BE2C (cell line): ENCODE measurements at places on chromosomes 2 and 18.

GRCh38 chr2:129901754-129902415 lies 77.6 kb upstream of the RAB6C start:
- no peak for DNase-seq

DNA sequence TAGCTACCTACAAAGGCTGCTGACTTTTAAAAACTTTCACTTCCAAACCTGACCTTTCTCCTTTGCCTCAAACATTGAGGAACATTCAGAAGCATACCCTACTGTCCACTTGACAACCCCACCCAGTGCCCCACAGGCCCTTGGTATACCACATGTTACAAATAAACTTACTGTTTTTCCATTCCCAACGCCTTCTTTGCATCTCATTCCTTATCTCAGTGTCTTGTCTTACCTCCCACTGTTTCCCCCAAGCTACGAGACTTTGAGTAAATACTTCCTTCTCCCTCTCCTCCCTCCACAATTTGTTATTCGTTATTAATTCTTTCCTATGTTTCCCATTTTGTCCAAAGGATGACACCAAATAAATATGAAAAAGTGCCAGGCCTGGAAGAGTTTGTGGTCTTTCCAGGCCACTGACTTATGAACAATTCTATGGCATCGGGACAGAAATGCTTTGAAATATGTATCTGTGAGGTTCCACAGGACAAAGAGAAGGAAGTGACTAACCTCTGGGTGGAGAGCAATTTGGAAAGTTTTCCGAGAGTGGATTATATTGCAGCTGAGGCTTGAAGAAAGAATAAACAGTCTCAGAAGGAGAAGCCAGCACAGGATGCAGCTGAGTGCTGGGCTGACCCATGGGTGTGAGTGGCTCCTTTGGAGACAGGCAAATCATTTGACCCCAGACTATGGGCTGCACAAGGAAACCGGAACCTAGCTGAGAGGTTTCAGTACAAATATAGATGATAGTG lies 409.0 kb downstream of the LPIN1 start:
- DNase-seq: no peak

GRCh38 chr2:67548317-67549201 lies 151.4 kb downstream of the ETAA1 start:
- DNase-seq: no peak

DNA sequence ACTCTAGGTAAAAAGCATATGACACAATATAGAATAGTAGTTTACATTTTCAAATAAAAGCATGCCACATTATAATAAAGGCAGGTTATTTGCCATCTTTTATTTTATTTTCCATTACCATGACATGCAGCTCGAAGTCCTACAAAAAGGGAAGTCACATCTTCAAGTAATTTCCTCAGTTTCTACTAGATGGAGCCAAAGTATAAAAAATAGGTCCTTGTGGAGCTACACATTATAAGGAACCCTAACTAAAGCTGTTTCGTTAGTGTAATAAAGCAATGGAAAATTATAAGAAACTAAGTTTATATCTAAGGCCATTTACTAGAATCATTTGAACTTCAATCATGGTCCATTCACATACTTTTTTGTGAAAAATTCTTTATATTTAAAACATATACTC lies 674.5 kb downstream of the KCNJ3 start:
- no peak for DNase-seq

GRCh38 chr18:61653823-61654551 lies 238.8 kb downstream of the RNF152 start:
- DNase-seq: no peak

DNA sequence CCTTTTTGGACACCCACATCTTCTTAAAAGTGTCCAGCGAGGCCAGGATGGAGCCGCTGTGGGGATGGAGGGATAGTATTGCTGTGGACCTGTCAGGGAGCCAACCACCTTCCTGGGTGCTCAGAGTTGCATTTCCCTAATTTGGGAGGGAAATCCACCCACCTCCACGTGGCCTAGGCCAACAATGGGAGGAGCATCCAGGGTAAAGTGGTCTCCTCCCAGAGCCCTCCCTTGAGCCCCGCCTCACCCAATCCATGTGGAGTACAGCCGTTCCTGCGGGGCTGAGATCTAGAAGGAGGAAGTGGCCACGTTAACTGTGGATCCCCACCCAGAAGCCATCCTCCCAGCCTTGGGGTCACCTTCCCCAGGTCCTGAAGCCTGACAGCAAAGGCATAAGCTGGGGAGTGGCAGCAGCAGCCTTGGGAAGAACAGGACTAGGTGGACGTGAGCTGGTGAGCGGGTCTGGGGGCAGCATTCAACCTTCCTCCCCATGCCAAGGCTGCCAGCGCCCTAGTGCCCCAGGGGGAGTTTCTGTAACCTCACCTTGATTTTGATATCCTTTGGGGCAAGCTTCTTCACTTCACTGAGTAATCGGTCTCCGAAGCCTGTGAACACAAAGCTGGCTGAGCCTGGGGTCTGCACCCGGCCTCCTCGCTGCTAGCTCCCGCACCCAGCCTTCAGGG lies 6.8 kb downstream of the ACTR1B start:
- no peak for DNase-seq

DNA sequence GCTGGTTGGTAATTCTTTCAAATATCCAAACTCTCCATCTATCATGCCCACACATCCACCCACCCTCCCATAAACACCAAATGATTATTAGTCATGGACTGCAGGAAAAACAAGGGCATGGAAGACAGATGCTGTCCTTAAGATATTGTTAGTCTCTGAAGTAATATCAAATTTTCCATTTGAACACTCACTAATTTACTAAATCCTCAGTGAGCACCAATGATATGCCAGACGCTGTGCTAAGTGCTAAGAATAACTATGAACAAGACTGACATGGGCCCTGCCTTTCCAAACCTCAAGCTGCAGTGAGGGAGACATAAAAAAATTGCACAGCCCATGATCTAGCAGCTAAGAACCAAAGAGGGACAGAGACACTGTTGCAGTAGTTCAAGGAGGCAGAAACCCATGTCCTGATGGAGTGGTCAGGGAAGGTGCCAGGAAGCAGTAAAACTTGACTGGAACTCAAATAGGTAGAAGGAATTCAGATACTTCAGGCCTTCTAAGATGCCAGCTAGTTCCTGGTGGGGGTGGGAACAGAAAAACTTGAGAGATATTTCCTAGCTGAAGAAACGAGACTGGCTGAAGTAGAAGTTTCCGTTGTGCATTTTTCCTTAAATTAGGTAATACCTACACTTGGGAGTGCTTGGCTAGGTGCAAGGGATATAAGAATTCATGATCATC lies 182.1 kb downstream of the OSR1 start:
- DNase-seq: no peak

DNA sequence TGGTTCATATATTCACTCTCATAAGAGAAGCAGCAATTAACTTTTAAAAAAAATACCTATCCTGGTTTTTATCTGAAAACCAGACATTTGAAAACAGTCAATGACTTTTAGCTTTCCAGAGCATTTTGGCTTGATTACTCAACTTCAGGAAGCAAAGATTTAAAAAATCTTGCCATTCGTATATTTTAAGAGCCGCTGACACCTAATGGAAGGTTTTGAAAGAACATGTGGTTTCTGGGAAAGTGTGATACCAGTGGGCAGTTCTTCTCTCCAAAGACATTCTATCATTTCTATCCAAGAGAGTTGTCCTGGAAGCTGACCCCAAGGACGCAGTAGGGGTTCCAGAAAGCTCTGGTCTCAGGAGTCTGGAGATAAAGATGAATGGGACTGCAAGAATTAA lies 234.7 kb downstream of the TTC32 start:
- no peak for DNase-seq

DNA sequence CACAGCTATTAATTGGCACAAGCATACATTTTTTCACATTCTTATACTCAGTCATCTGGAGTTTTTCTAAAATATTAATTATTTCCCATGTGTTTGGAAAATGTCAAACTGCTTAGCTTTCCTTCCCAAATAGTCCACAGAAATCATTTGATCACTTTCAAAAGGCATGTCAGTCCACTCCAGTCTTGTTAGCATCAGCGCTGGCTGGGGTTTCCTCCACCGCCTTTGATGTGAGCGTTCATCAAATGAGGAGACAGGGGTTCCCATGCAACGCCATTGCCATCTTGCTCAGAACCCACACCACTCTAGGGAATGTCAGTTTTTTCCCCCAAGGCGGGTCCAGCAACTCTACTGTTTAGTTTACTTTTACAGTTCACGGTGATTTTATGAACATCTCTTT lies 13.1 kb upstream of the RAX start:
- no peak for DNase-seq

DNA sequence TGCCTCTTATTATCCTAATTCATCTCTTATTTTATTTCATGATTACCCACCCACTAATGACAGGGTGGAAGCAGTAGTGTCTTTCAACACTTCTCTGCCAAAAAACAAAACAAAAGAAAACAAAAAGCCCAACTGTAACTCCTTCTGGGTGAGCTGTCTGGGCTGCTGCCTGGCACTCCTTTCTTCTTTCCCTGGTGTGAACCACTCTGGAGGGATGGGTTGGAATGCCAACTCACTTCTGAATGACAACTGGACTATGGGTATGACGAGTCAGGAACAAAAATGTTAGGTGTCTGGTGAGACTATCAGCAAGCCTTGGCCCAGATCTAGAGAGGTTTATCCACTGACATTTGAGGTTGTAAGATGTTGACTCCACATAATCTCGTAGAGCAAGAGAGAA lies 88.3 kb upstream of the ITGB6 start:
- no peak for DNase-seq

- DNase-seq: peak; percentile 68
Observed at GRCh38 chr2:230885463-230886130, 20.9 kb downstream of the ITM2C start.

DNA sequence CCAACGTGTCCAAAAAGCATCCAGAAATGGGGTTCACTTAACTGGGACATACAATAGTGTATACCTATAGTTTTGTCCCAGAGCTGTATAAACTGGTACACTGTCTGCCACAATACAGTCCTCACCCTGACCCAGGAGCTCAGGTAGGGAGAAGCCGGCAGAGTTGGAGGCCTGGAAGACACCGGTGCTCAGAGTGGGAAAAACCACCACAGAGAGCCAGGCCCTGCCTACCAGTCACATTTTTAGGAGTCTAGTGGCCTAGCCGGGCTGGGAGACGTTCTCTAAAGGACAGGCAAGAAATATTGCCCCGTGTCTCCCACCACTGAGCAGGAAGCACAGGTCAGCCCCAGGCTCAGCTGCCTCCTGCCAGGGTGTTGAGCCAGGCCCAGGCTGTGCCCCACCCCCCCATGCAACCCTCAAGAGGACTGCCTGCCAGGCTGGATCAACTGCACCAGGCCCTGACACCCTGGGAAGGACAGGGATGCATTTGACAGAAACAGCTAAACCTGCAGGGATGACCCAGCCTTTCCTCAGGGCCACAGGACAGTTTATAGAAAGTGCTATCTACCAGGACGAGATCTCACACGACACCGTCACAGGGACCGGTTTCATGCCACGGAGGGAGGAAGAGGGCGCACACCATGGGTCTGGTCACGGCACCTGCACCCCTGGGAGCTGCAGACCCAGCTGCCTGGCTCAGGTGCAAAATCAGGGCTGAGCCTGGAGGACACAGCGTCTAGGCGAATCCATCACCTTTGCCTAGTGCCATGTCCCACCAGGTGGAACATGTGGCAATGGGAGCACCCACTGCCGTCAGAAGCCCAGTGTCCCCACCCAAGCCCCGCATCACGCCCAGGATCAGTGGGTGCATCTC lies 89.9 kb downstream of the TMEM18 start:
- no peak for DNase-seq

DNA sequence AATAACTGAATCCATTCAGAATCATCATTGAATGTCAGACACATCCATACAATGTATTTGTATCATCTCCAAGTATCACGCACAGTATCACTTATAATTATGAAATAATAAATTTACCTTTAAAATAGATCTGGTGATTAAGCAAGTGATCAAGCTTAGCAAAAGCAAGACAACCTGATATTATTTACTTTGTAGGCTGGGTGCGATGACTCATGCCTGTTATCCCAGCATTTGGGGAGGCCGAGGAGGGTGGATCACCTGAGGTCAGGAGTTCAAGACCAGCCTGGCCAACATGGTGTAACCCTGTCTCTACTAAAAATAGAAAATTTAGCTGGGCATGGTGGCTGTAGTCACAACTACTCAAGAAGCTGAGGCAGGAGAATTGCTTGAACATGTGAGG lies 421.0 kb upstream of the NETO1 start:
- no peak for DNase-seq

DNA sequence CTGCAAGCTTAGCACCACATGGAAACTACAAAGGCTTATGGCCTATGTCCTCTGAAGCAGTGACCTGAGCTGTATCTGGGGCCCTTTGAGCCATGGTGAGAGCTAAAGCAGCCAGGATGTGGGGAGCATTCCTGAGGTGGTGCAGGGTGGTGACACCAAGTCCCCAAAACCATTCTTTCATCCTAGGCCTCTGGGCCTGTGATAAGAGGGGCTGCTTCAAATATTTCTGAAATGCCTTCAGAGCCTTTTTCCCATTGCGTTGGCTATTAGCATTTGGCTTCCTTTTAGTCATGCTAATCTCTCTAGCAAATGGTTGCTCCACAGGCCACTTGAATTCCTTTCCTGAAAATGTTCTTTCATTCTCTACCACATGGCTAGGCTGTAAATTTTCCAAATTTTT lies 13.4 kb downstream of the CCDC150 start:
- no peak for DNase-seq

GRCh38 chr2:233353769-233354499 lies at the start of gene DGKD:
TSS of gene DGKD (plus strand) at chr2:233354494. CDS start at chr2:233354519, 25 bp downstream.
- peak; percentile 64 for DNase-seq

DNA sequence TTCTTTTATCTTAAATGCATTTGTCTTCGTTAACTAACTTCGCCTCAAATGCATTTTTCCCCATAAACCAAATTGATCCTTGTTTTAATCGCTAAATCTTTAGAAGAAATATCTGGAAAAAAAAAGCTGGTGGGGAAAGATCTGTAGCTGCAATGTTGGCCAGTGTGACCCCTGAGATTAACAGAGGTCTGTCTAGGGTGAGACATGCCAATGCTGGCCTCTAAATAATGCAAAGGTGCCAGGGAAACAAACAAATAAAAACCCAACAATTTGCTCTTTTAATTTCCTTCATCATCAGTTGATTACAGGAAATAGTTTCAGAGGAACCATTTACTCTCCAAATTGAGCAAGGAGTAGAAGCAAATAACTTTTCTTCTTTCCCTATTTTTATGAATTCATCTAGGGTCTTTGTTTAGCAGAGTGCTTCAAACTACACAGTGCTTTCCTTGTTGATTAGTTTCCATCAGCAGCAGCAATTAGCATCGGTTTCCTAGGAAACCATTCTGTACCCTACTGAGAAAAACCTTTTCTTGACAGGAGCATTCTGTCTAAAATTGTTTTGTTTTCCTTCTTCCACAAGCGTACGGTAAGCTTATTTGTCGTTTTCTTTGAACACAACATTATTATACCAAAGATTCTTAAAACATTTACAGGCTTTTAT lies 100.5 kb upstream of the UNC80 start:
- no peak for DNase-seq

- no peak for DNase-seq
Observed at GRCh38 chr2:167335541-167335992, 447.3 kb downstream of the XIRP2 start.

GRCh38 chr18:53920312-53921075 lies 304.0 kb downstream of the MBD2 start:
- DNase-seq: no peak

- peak; percentile 14 for DNase-seq
Observed at GRCh38 chr18:78957140-78957539, 22.5 kb upstream of the SALL3 start.

GRCh38 chr2:12050396-12050795 lies 304.0 kb downstream of the LPIN1 start:
- no peak for DNase-seq
